ENCODE measurements at places on chromosomes 16 and 17. TPM values are rescaled to one million over a fixed set of nuclear protein-coding genes. Genes with fewer than 3 reads are reported as not detected.

SPHK1 gene
- 41.2 TPM for total RNA-seq

MLYCD gene
- total RNA-seq, result 1.2 TPM

DNA sequence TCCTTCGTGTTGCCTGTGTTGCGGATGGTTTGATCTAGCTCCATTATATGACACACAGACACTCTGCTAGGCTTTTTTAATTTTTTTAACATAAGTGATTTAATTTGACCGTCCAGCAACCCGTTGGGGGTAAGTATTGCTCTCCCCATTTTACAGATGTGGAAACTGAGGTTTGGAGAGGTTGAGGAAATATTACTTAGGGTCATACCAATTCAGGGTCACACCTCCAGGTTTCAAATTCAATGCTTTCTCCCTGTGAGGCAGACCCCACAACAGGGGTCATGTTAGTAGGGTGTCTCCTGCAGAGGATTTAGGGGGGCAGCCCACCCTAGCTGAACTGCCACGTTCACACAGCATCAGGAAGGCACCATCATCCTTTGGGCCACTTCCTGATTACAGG, 179.4 kb downstream of the COPRS start:
- DNase-seq, result no peak

DNA sequence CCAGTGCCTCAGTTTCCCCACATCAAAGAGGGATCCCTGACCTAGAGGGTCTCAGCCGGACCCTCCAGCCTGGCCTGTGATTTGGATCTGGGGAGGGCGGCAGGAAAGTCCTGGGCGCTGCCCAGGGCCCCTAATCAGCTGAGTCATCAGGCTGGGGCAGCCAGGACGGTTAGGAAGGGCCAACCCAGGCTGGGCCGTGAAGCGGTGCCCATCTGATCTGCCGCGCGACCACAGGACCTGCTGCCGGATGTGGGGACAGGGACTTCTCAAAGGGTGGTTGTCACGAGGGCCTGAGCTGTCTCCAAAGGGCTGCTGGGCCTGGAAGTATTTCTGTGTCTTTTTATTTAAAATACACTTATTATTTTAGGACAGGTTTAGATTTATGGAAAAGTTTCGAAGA, 4.4 kb downstream of the TPSAB1 start:
- DNase-seq, result peak; percentile 57

- DNase-seq, result no peak
These were observed 38.1 kb downstream of the DCAKD start for GRCh38 chr17:45013021-45013997.

DNA sequence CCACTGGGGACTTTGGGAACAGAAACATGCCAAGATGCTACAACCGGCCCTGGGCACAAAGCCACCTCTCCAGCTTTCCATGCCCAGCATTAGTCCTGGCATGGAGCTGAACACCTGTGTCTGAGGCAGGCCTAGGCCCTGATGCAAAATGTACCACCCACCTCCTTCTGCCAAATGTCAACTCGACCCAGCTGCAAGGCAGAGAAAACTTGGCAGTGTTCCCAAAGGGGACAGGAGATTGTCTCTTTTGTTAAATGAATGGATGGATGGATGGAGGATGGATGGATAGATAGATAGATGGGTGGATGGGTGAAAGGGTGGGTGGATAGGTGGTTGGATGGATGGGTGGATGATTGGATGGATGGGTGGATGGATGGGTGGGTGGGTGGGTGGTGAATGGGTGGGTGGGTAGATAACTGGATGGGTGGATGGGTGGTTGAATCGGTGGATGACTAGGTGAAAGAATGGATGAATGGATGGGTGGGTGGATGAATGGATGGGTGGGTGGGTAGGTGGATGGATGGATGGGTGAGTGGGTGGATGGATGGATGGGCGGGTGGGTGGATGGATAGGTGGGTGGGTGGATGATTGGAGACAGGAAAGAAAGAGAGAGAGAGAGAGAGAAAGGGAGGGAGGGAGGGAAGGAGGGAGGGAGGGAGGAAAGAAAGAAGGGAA, 73.4 kb upstream of the TNRC6C start:
- no peak for DNase-seq

DNA sequence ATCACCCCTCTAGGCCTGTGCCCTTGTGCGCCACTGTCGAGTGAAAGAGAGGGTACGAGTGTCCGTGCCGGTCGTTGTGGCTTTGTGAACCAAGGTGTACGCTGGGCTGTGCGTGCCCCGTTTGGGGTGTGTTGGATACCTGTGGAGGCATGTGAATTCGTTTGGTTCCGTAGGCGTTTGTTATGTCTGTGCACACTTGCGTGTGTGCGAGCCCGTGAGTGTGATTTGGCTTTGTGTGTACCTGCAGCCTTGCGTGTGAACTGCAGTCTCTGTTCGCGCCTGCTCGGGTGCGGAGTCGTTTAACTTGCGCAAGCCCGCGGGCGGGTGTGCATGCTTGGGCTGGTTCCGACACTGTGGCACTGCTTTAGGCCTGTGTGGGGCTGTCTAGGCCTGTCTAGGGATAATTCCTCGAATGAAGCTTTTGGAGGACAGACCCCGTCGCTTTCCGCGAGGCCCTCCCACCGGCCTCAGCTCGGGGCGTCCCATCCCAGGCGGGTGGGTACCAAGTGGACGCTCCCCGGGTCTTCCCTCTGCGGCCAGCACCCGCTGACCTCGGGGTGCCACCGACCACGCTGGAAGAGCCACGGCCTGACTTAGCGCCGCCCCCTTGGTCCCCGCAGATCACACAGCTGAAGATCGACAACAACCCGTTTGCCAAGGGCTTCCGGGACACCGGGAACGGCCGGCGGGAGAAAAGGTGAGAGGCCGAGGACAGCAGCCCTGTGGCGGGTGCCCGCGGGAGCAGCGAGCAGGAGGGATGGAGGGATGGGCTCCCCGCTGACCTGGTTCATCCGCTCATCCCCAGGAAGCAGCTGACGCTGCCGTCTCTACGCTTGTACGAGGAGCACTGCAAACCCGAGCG, 4.4 kb downstream of the TBX2 start:
- no peak for DNase-seq

DNA sequence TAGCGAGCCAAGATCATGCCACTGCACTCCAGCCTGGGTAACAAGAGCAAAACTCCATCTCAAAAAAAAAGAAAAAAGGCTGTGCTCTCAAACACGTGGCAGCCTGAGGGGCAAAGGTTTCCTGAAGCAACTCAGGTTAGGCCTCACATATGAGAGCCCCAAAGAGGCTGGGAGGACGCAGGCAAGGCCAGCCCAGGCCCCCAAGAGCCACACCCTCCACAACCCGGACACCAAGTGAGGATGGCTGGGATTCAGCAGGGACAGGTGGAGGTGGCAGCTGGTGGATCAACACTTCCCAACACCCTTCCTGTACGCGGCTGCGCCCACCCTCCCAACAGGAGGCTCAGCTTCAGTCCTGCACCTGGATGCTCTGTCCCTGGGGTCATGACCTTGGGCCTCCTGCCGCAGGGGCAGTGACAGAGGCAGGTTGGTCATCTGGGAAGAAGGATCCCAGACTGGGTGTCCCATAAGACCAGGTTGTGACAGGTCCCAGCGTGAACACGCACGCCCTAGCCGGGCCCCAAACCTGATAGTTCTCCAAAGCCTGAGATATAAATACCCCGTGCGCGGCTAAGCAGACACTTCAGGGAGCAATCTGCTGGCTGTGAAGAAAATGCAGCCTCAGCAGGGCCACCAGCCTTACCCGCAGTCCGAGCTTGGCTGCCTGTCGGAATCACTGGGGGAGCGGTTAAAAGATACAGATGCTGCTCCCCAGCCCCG, 78.1 kb downstream of the TIMM22 start:
- no peak for DNase-seq

GRCh38 chr16:31008149-31008548, 2.3 kb downstream of the STX1B start:
- DNase-seq, result peak; percentile 92

- no peak for DNase-seq
These were observed 28.0 kb upstream of the TBX2 start for GRCh38 chr17:61371606-61372005.

DNA sequence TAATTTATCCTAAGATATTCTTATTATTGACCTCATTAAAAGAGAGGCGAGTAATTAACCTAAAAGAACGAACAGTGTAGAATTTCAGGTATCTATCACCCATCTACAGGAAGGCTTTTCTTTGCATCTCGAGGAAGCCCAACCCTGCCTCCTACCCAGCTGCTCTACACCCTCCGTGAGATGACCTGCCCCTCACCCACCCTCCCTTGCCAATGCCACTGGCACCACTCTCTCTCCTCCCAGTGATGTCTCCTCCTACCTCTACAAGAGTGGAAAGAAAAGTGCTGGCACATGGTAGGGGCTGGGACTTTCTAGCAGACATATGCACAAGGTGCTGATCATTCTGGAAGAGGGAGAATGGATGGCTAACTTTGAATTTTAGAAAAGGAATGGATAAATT, 22.9 kb upstream of the FOXJ1 start:
- DNase-seq, result no peak

DNA sequence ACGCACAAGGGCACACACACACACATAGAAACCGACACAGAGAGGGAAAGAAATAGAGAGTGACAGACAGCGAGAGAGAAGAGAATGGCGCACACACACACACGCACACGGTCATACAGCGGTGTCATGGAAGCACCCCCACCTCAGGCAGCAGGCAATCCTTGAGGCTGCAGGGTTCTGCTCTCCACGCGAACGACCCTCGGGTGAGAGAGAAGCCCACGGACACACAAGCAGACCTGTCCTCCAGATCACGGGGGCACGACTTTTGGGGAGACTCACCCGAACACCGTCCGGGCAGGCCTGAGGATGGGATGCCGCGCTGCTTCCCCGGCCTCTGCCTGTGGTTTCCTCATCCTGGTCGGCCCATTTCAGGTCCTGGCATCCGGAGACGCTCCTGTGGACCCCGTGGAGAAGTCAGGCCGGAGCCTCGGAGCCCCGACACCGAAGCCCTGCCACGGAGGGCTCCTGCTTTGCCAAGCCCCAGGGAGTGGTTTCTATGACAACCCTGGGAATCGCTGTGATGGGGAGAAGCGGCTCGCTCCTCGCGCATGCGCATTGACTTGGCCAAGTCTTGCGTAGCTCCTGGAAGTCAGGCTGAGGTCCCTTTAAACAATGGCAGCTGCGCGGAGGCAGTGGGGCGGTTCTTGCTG, 118.2 kb upstream of the KCNJ18 start:
- DNase-seq, result no peak

DNA sequence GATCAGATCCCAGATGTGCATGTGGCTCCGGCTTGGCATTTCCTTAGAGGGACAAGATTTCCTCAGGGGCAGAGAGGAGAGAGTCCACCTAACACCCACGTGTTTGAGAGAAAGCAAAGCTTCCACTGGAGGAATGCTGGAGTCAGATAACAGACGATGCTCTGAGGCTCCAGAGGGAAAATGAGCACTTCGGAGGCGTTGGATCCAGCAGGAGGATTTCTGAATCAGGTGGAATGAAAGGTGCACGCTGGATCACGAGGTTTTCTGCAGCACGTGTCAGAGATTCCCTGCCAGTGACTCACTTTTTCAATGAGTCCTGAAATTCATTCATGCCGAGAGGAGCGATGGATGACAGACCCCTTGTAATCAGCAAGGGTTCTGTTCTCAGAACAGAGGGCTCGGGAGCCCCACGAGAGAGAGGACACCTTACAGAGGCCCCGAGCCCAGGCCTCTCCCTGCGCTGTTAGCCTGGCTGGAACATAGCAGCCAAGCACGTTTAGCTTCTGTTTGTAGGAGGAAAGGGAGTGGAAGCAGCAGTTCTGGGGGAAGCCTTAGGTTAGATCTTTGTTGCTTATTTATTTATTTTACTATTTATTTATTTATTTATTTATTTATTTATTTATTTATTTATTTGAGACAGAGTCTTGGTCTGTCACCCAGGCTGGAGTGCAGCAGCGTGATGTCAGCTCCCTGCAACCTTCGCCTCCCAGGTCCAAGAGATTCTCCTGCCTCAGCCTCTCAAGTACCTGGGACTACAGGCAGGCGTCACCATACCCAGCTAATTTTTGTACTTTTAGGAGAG, 49.3 kb upstream of the JPH3 start:
- peak; percentile 52 for DNase-seq

GRCh38 chr17:74016461-74016860, 187.0 kb upstream of the RPL38 start:
- DNase-seq, result no peak

GRCh38 chr16:74666010-74666421, 661 bp downstream of the RFWD3 start:
- DNase-seq, result no peak

DNA sequence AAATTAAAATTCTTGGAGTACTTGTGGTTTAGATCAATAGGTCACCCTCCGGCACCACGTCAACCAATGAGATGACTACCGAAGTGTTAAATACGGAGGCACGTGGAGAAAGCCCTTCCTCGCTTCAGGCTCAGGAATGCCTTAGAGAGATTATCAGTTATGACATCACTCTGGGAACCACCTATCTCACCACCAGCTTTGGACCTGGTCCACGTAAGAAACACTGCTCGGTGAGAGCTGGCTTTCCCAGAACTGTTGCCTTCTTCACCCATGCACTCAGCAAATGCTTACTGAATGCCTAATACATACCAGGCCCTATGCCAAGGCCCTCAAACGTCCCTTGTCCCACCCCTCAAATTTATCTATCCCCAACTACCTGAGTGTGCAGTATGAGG, 71.3 kb downstream of the SMG6 start:
- DNase-seq, result peak; percentile 85

Measured in M059J (cell line).